ENCODE measurements at places on chromosomes 2 and 18.

DNA sequence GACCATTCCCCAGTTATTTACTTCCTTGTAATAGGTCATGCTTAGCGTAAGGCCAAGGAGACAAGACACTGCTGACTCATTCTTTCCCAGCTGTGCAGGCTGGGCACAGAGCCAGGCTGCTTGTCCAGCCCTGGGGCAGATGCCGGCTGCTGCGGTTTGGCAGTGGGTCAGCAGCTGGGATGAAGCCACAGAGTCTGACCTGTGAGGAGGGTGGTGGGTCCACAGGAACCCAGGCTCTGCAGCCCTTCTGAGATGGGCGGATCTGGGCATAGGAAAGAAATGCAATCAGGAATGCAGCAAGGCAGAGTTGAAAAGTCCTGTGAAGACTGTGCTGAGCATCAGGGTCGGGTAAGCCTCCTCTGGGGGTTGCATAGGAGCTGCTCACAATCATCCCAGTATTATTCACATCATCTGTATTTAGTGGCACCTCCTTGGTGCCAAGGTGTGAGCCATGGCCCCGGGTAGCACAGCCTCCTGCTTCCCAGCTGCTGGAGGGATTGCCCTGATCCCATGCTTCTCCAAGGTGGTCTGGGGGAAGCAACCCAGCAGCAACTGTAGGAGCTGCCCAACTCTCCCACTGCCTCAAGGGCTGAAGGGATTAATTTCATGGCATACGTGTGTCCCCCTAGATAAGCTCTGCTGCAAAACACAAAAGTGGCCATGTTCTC lies 139.0 kb downstream of the DDX1 start:
- DNase-seq, result peak; percentile 92

GRCh38 chr2:209383212-209383611 lies 40.6 kb upstream of the MAP2 start:
- no peak for DNase-seq

DNA sequence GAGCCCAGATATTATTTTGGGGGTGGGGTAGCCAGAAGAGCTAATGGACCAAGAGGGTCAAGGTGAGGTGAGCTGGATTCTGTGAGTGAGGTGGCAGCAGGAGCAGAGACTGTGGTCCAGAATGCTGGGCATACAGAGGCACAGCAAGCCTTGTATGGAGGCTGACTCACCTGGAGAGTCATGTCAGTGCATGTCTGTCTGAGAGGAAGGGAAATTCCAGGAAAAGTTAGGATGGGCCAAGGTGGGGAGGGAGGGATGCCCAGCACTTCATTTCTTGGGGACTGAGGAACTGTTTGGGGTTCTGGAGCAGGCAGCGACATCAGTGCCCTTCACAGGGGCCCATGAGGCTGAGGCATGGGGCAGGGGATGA lies 21.1 kb downstream of the PER2 start:
- DNase-seq, result no peak

DNA sequence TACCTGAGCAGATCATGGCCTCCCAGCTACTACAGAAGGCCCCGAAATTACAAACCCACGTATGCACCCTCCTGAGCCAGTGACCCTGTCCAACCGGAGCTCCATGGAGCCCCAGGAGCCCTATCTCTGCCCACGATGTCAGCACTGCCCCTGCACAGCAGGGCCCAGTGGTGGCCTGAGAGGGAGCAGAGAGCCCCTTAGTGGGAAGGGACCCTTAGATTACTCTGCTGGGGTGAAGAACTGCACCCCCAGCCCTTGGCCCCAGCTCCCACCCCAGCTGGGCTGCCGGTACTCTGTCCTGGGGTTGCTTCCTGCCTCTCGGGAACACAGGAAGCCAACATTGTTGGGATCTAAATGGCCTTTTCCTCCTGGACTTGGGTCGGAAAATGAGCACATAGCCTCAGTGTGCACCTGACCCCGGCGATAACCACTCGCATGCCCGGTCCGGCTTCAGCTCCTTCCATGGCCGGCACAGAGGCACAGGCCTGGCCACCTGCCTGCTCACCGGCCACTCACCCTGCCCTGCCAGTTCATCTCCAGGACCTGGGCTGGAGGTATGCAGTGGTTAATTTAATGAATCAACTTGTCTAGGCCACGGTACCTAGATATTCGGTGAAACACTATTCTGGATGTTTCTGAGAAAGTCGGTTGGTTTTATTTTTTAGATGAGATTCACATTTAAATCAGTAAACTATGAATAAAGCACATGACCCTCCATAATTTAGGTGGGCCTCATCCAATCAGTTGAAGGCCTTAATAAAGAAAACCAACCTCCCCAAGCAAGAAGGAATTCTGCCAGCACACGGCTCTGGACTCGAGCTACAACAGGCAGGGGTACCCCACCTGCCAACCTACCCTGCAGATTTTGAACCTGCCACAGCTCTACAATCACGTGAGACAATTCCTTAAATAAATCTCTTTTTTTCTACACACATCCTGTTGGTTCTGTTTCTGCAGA lies 19.2 kb downstream of the TNS1 start:
- no peak for DNase-seq

GRCh38 chr18:10370716-10371115 lies 83.7 kb upstream of the APCDD1 start:
- DNase-seq, result no peak

Measured in BE2C (cell line).